Stimulated activated CD8-positive, alpha-beta memory T cell treated with anti-CD3 and anti-CD28 coated beads, Interleukin-7, amount 100 ng/mL, for 4 hours (primary cell): ENCODE measurements at places on chromosomes 1 and 21.

DNA sequence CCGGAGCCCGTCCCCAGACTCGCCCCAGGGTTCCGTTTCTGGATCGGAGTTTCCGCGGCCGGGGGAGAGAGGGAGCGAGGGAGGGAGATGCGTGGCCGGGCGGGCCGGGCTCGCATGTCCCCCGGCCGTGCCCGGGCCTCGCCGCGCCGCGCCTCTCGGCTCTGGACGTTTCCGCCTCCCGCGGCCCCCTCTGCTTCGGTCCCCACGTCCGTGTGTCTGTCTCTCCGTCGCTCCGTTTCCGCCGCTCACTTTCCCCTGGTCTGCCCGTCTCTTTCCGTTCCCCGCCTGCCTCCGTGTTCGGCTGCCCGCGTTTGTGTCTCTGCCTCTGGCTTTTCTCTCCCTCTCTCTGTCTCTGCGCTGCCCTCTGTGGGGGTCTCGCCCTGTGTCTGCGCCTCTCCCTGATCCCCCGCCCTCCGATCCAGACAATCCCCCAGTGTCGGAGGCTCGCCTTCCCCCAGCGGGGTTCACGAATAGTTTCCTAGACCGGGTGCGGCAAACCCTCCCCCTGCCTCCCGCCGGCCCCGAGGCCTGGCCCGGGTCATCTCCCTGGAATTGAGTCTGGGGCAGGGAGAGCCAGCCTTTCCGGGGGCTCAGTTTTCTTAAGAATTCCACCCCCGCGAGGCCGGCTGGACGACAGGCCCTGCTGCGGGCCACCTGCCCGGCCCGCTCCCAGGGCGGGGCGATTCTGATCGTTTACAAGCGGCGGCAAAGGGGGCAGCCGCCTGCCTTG lies 735 bp downstream of the NBL1 start:
- no peak for DNase-seq

GRCh38 chr1:53069663-53070327 lies 7.8 kb downstream of the PODN start:
- DNase-seq: no peak

GRCh38 chr1:175131095-175131494 lies 61.5 kb downstream of the KIAA0040 start:
- DNase-seq: no peak

DNA sequence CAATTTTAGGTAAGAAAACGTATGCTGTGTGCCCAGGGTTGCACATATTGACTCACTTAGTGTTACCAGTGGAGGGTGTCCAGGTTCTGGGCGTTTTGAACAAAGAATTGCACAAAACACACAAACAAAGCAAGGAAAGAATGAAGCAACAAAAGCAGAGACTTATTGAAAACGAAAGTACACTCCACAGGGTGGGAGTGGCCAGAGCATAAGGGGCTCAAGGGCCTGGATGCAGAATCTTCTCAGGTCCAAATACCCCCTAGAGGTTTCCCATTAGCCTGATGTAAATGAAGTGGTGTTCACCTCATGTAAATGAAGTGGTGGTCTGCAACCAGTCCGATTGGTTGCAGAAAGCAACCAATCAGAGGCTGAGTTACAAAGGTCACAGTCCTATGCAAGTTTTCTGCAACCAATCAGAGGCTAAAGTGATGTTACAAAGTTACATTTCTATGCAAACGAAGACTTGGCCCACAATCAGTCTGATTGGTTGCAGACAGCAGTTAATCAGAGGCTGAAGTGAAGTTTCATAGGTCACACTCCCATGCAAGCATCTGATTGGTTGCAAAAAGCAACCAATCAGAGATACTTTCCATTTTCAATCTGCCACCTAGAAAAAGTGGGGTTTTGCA lies 228.3 kb downstream of the ST6GALNAC3 start:
- DNase-seq: no peak

DNA sequence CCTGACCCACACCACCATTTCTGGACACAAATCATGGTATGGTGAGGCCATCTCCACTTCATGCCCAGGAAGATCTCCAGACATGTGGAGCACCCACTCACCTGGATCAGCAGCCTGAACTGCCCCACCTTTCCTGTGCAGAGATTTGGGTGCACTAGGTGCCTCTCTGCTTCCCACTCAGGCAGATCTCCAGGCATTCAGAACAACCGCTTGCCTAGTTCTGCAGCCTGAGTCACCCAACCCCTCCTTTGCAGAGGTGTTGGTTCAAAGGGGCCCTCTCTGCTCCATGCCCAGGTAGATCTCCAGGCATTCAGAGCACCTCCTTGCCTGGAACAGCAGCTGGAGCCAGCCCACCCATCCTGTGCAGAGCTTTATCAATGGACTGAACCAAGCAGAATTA lies 620.8 kb downstream of the LRRIQ3 start:
- no peak for DNase-seq

GRCh38 chr1:234933475-234933874 lies 195.2 kb downstream of the TOMM20 start:
- no peak for DNase-seq

- peak; percentile 74 for DNase-seq
Observed at GRCh38 chr1:156126630-156127534, 12.4 kb downstream of the LMNA start.

DNA sequence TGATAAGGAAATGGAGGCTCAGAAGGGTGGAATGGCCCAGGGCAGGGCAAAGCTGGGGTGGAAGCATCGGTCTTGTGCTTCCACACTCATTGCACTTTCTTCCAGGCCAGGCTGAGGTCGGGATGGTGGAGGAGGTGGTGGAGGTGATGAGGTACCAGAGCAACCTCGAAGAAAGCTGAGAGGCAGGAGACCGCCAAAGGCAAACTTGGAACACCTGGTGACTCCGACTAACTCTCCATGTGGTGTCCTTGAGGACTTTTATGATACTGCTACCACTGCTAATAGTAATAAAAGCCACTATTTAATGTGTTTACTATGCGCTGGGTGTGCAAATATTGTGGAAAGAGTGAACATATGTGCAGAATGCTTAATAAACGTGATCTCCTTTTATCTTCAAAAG lies 16.9 kb upstream of the BTG2 start:
- no peak for DNase-seq

DNA sequence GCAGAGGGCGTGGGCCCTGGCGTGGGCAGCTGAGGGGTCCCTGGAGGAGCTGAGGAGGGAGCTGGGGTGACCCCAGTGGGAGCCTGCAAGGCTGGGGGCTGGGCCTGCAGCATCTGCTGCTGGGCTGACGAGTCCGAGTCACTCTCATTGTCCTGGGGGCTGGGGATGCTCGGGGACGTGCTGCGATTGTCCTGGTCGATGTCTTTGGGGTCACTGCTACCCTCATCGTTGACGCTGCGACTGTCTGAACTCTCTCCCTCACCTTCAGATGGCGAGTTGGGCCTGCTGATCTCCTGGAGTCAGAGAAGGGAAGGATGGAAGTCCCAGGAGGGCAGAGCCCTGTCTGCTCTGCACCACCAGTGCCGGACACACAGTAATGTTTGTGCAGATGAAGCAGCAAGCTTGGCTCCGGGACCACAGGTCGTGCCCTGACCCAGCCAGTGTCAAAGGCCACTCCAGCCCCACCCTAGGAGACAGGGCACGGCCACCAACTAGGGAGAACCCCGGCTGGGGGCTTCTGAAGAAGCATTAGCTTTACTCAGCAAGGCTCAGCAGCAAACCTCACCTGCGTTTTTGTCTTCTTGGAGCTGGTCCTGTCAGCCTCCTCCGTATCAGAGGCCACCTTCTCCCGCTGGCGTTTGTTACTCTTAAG lies 43.4 kb downstream of the SLC45A1 start:
- no peak for DNase-seq

DNA sequence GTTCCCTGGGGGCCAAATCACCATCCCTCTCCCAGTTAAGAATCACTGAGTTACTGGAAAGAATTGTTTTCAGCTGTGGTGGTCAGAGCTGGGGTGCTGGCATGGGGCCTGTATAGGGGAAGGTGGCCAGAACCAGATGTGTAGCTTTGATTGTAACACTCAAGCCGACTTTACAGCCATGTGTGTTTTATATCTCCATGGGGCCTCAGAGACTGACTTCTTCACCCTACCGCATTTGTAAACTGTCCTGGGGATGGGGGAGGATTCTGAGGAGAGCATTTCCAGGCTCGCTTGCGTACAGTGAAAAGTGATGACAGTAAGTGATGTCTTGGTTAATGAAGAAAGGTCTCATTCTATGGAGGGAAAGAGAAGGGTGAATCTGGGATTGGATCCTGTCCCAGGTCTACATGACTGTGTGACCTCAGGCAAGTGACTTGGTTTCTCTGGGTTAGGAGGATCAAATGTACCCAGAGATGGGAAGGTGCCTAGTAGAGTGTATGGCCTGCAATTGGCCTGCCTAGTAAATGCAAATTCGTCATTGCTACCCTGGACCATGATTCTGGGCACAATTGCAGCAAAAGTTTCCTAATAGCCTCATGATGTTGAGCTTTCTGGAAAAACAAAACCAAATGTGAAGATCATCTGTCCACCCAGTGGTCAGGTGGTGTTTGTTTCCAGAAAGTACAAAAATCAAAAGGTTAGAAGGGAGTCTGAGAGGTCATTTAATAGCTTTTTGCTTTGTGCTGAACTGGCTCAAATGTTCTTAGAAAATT lies 49.7 kb upstream of the RCC2 start:
- DNase-seq: no peak

GRCh38 chr1:54360165-54361005 lies 45.8 kb downstream of the SSBP3 start:
- no peak for DNase-seq

- DNase-seq: no peak
Observed at GRCh38 chr1:33927721-33928120, 63.8 kb downstream of the HMGB4 start.

DNA sequence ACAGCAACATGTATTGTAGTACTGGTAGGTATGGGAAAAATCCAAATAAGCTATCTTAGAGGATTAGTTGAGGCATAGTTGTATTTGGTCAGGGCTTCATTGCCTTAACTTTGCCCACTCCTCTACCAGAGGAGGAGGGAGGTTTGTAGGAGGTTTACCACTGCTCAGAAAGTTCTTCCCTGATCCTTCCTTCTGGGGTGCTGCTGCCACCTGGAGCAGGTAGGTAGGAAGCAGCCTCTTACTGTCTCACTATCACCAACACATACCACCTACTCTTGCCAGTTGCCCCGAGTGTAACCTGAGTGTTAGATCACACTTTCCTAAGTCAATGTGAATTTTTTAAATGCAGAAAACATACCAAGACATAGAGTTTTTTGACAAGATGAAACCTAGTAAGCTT lies 24.1 kb upstream of the ZSWIM5 start:
- no peak for DNase-seq

- DNase-seq: no peak
Observed at GRCh38 chr1:162016631-162017030, 7.0 kb downstream of the OLFML2B start.

DNA sequence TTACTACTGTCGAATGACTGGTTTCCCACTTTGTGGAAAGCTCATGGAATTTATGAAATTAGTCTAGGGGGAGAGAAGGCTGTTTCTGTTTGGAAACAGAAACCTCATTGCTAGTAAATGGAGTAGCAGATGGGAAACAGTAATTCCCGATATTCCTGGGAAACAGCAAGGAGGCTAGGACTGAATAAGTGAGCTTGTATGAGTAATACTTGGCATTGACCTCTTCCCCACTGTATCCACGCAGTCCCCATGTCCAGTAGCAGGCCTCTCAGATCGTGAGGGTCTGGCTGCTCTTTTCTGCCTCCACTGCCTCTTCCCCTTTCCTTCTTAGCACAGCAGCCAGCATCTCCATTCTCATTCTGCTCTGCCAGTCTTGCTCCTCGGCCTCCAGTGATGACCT lies 75.5 kb downstream of the PRDM2 start:
- DNase-seq: no peak

GRCh38 chr1:9900142-9901043 lies 9.7 kb downstream of the CTNNBIP1 start:
- no peak for DNase-seq

- DNase-seq: peak; percentile 35
Observed at GRCh38 chr1:200628223-200628881, 7.8 kb upstream of the KIF14 start.
